ENCODE measurements at places on chromosomes 5 and 9. TPM values are rescaled to one million over a fixed set of nuclear protein-coding genes. Genes with fewer than 3 reads are reported as not detected.

GRCh38 chr5:12865529-12865928 lies 961.3 kb upstream of the CTNND2 start:
- DNase-seq: no peak

DNA sequence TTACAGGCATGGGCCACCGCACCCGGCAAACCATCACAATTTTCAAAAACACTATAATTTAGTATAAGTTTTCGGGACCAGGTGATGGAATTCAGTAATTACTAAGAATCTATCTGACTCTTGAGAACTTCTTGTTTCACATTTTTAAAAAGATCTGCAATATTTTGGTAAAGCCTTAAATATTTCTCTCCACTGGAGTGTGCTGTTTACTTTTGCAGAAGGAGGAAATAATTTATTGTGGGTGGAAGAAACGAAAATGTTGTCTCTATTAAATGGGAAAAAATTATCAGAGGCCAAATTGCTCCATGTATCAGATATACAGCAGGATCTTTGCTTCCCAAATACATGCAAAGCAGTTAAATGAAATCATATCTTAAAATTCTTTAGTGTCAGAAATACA lies 566.8 kb upstream of the CYLC2 start:
- DNase-seq: no peak

- no peak for DNase-seq
Observed at GRCh38 chr9:89541798-89542197, 43.9 kb upstream of the SEMA4D start.

GRCh38 chr5:52760695-52761366 lies 26.9 kb upstream of the ITGA1 start:
- DNase-seq: no peak

DNA sequence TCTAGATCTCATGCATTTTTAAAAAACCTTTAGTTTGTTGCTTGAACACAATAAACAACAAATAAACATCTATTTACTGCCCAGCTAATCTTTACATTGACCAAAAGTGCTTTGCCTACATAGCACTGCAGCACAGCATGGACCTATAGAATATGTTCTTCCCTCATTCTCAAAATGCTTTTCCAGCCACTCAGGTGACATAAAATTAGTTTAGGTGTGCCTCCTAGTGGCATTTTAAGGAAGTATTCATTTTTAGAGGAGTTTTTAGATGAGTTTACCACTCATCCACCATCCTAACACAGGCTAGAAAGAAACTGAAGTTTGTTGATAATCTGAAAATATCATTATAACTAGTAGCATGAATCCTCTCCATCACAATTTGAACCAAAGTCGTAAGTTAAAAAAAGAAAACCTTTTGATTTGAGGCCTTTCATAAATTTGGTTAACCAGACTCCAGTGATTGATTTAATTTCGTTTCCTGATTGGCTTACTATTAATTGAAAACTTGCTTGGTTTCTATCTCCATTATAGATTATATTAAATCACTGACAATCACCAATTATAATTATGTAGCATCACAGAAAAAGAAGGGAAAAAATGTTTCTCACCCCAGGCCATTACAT lies 12.6 kb downstream of the PLGRKT start:
- DNase-seq: no peak

DNA sequence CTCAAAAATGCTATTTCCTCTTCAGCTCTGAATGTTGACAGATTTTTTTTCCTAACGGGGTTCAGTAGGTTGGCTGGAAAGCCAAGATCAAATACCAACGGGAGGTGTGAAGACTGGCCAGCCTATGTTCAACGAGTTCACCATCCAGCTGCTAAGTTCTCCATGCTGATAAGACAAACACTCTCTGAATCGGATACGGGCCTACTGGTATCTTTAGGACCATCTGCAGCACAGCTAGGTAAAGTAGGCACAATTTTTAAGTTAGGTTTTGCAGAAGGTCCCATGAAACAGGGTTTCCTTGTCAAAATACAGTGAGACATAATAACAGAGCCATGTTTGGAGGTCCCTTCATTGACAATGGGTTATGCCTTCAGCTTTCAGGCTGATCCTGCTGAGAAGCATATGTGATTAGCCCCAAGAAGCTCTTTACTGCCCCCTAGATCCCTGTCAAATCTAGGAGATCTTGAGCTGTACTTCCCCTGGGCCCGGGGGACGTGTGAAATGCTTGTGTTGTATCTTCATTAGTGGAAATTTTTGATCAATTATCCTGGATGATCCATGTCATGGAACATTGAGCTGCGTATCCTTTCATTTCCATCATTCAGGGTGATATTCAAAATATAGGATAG lies 60.6 kb downstream of the PGM5 start:
- no peak for DNase-seq

- no peak for DNase-seq
Observed at GRCh38 chr9:35763181-35763580, 9.1 kb upstream of the MSMP start.

DNA sequence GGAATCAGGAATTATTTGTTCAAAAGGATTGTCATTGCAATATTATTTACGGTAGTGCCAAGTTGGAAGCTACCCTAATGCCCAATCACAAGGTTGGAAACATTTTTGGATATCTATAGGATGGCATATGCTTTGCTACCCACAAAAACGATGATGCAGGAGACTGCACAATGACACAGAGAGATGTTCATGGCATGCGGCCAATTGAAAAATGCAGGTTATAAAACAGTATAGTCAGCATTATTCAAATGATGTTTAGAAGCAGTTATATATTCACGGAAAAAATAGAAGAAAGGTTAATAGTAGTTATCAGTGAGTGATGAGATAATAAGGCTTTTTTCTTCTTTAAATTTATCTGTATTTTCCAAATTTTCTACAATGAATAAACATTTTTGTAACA lies 5.9 kb upstream of the ACSL6 start:
- DNase-seq: no peak

DNA sequence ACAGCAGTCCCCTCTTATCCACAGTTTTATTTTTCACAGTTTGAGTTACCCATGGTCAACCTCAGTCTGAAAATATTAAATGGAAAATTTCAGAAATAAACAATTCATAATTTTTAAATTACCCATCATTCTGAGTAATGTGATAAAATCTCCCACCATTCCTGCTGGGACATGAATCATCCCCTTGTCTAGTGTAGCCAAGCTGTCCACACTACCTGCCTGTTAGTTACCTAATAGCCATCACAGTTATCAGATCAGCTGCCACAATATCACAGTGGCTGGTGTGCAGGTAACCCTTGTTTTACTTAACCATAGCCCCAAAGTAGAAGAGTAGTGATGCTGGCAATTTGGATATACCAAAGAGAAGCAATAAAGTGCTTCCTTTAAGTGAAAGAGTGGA lies 10.7 kb downstream of the PLGRKT start:
- no peak for DNase-seq

GRCh38 chr5:179678223-179679013 lies 2.4 kb downstream of the CBY3 start:
- no peak for DNase-seq

The DAPK1 gene
- 45.5 TPM for total RNA-seq

The GMCL2 gene
- total RNA-seq: not detected

The DAB2 gene
- 13.2 TPM for total RNA-seq

The LARP1 gene
- total RNA-seq: 111 TPM

The ST8SIA4 gene
- 0.72 TPM for total RNA-seq

Data from epithelial cell of proximal tubule (primary cell).